HCT116 (cell line): ENCODE measurements at places on chromosomes 7 and 10.

- no peak overlapping the region for H3K4me3 ChIP-seq
- no peaks in the 10 kb centered on the region for H3K36me3 ChIP-seq
- DNase-seq = no peak
- no peaks in the 10 kb centered on the region for H3K27me3 ChIP-seq
- H3K4me1 ChIP-seq = peaks cover 14% of the 10 kb centered on the region
Observed at GRCh38 chr10:91591797-91592174, 41.1 kb downstream of the PPP1R3C start.

GRCh38 chr10:19169041-19169440 is 120.4 kb downstream of the MALRD1 start:
- no peak for DNase-seq
- no peak overlapping the region for H3K4me3 ChIP-seq
- H3K27ac ChIP-seq = no peak overlapping the region
- no peaks in the 10 kb centered on the region for H3K4me1 ChIP-seq
- no peaks in the 10 kb centered on the region for H3K27me3 ChIP-seq
- no peaks in the 10 kb centered on the region for H3K36me3 ChIP-seq

DNA sequence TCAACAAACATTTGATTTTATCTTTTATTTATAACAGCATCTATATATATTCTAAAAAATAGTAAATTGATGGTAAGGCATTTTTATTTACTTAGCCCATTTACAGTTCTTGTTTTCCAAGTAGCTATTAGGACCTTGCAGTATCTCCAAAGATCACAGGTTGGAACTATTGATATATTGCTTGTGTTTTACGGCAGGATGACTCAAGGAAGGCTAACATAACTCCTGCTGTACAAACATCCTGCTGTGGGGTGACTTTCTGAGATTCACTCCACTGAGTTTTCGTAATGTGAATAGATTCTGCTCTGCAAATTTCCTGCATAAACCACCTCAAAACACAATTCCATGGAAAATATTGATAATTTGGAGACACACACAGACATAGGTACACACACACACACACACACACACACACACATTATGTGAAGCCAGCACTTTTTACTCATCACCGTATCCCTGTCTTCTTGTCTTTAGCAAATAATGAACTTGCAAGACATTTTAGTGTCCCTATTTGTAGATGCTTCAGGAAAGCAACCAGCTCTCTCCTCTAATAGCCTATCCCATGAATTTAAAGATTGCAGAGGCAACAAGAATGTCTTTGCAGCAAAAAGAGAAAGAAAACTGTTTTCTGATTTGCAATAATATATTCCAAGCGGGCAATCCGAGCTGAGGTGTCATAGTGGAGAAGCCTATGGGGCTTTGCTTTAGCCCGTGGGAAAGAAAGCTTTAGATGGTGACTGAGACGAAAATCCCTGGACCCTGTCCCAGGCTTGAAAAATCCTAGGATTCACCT is 722 bp downstream of the AGR2 start:
- no peaks in the 10 kb centered on the region for H3K27me3 ChIP-seq
- DNase-seq = no peak
- no peak overlapping the region for H3K4me3 ChIP-seq
- H3K27ac ChIP-seq = no peak overlapping the region
- H3K4me1 ChIP-seq = no peaks in the 10 kb centered on the region

DNA sequence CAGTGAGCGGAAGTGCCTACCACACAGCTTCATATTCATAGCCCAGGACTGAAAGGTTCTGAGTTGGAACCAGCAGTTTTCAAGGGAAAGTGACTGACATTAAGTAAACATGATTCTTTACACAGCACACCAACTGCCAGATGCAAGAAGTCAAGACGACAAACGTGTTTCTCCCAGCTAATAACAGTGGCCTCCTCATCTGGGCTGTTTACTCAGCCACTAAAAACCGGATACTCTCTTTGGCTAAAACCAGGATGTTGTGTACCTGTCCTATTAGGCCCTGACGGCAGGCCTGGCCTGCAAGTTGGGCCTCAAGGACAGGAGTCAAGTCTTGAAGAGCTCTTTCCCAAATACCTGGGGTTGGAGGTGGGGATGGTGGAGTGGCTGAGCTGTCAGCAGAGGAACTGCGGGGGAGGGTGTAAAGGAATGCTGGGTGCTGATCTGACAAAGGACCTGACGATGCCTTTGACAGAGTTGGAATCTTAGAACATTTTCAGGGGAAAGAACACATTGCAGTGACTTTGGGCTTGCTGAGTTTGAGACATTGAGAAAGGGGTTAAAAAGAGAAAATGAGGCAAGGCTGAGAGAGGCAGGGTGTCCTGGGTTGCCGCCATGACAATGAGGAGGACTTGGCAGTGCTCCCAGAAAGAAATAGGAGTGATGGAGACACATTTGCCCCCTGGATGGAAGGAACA is 57.7 kb downstream of the STEAP1B start:
- H3K27me3 ChIP-seq = no peaks in the 10 kb centered on the region
- no peak for DNase-seq
- no peaks in the 10 kb centered on the region for H3K36me3 ChIP-seq
- H3K4me1 ChIP-seq = peaks cover 7% of the 10 kb centered on the region; the same call in 1 of the 2 replicates

- no peaks in the 10 kb centered on the region; the same call in 1 of the 2 replicates for H3K4me1 ChIP-seq
- no peak for DNase-seq
- H3K36me3 ChIP-seq = no peaks in the 10 kb centered on the region
- H3K27ac ChIP-seq = no peak overlapping the region
- H3K4me3 ChIP-seq = no peak overlapping the region
- H3K27me3 ChIP-seq = no peaks in the 10 kb centered on the region
Observed at GRCh38 chr10:22850541-22850940, 77.3 kb upstream of the ARMC3 start.

GRCh38 chr7:141497391-141497790 is 53.8 kb upstream of the AGK start:
- H3K27ac ChIP-seq = no peak overlapping the region
- no peaks in the 10 kb centered on the region for H3K36me3 ChIP-seq
- H3K4me1 ChIP-seq = no peaks in the 10 kb centered on the region
- no peak for DNase-seq

- no peaks in the 10 kb centered on the region for H3K27me3 ChIP-seq
- no peak overlapping the region for H3K27ac ChIP-seq
- no peaks in the 10 kb centered on the region for H3K36me3 ChIP-seq
- no peak overlapping the region for H3K4me3 ChIP-seq
- DNase-seq = no peak
Observed at GRCh38 chr7:109402107-109402506, 832.4 kb downstream of the DNAJB9 start.

DNA sequence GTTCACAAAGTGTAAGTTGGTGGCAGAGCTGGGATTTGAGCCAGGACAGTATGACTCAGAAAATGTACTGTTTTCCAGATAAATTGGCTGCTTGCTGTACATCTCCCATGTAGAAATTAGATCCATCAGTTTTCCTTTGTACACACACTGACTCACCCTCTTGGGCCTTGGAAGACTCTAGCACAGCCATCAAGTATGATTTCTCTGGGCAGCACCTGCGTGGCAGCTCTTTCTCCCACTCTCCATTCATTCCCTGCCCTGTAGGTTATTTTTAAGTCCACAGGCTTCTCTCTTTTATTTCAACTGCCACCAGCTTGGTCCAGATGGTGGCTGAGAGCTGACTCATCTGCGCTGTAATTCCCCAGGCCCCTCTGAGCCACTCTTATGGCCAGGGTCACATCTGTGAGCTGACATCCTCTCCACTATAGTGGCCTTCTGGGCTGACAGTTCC is 28.3 kb upstream of the SDK1 start:
- H3K4me1 ChIP-seq = no peaks in the 10 kb centered on the region
- H3K4me3 ChIP-seq = no peak overlapping the region
- no peaks in the 10 kb centered on the region for H3K36me3 ChIP-seq
- H3K27ac ChIP-seq = no peak overlapping the region
- H3K27me3 ChIP-seq = peaks cover 4% of the 10 kb centered on the region

- 0 out of 2 replicates have a peak, but pooled peaks cover 8% of the 10 kb centered on the region for H3K27me3 ChIP-seq
- no peak for DNase-seq
- H3K4me3 ChIP-seq = no peak overlapping the region
Observed at GRCh38 chr10:117241541-117242462, 888 bp downstream of the SLC18A2 start.

- no peak overlapping the region for H3K27ac ChIP-seq
- no peak overlapping the region for H3K4me3 ChIP-seq
- H3K36me3 ChIP-seq = no peaks in the 10 kb centered on the region
- H3K4me1 ChIP-seq = no peaks in the 10 kb centered on the region
- no peak for DNase-seq
Observed at GRCh38 chr10:48946891-48947500, 7.4 kb upstream of the LRRC18 start.

DNA sequence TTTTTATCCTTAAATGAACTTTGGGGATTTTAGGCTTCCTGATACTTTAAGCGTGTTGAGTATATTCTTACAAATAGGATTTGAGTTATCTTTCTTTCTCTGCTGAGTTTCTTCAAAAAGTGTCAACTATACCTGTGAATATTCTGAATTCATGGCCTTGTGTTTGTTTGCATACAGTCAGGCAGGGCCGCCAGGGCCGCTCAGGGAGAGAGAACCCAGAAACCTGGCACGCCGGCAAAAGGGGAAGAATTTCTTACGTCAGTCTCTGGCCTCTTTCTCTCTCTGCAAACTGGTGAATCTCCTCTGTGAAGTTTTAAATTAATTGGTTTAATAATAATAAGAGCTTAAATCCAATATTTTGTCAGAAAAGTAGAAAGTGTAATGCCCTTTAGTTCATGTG is 29.3 kb upstream of the BNIP3 start:
- H3K27ac ChIP-seq = no peak overlapping the region
- no peaks in the 10 kb centered on the region for H3K27me3 ChIP-seq
- no peak for DNase-seq
- H3K36me3 ChIP-seq = no peaks in the 10 kb centered on the region
- H3K4me1 ChIP-seq = no peaks in the 10 kb centered on the region

DNA sequence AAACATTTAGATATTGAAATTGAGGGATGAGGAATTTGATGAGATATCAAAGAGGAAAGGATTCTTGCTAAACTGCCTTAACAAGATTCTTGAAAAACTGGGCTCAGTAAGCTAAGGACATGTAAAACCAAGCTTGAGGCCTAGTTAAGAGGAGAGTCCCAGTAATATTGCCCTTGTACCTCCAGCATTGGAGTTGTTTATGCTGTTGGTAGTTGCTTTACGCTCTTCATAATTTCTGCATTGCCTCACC is 156.1 kb upstream of the TRIM24 start:
- no peaks in the 10 kb centered on the region for H3K36me3 ChIP-seq
- no peak overlapping the region for H3K4me3 ChIP-seq
- no peak overlapping the region for H3K27ac ChIP-seq
- no peak for DNase-seq
- no peaks in the 10 kb centered on the region for H3K4me1 ChIP-seq

DNA sequence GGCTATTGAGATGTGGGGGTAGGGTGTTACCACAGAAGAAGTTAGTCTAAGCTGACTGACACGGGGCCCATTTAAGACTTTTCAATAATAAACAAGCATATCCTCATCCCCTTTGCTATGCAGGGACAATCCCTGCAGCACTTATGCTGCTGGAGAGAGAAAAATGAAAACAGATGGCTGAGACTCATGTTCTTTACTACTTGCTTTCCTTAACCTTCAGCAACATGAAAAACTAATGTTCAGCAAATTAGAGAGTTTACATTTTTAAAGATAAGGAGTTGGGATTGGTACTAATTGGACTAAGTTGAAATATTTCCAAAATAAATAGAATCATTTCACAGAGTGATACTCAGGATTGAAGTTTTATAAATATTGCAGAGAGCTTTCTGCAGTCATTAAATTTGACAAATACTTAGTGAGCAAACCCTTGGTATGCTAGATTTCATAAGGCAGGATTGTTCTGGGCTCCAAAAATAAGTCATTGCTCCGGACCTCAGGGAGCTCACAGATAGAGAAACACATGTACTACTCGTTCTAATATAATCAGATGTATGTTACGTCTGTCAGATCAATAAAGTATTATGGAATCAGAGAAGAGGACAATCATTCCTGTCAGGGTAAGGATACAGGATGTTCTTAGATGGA is 147.1 kb upstream of the LRRN3 start:
- H3K27ac ChIP-seq = no peak overlapping the region
- no peak overlapping the region for H3K4me3 ChIP-seq
- H3K36me3 ChIP-seq = no peaks in the 10 kb centered on the region
- no peaks in the 10 kb centered on the region for H3K4me1 ChIP-seq
- H3K27me3 ChIP-seq = no peaks in the 10 kb centered on the region
- no peak for DNase-seq

- H3K36me3 ChIP-seq = peaks cover 12% of the 10 kb centered on the region; the same call in 1 of the 2 replicates
- H3K4me1 ChIP-seq = peaks cover 5% of the 10 kb centered on the region; the same call in 1 of the 2 replicates
- peak overlapping the region; percentile 99 for H3K4me3 ChIP-seq
- no peaks in the 10 kb centered on the region for H3K27me3 ChIP-seq
- no peak for DNase-seq
Observed at GRCh38 chr10:70169011-70169410, 1.3 kb downstream of the SAR1A start.
